ENCODE measurements at places on chromosomes 6 and 20.

- DNase-seq = no peak
Measured at GRCh38 chr6:3884007-3884745, 35.0 kb downstream of the FAM50B start.

- DNase-seq = no peak
Measured at GRCh38 chr6:103672169-103672568, 1187.5 kb downstream of the HACE1 start.

- no peak for DNase-seq
Measured at GRCh38 chr6:136762022-136762975, 30.0 kb downstream of the MAP3K5 start.

- DNase-seq = no peak
Measured at GRCh38 chr6:70998148-70998547, 41.3 kb upstream of the B3GAT2 start.

- no peak for DNase-seq
Measured at GRCh38 chr6:72952808-72953630, 272.3 kb downstream of the KHDC1L start.

GRCh38 chr20:34030456-34030855 lies 36.7 kb downstream of the RALY start:
- DNase-seq = no peak

- peak; percentile 81 for DNase-seq
Measured at GRCh38 chr6:75601304-75602245, at the start of gene SENP6. Gene SENP6, plus strand, starts transcription at chr6:75601880. Its CDS starts 645 bp downstream, at chr6:75602525.

DNA sequence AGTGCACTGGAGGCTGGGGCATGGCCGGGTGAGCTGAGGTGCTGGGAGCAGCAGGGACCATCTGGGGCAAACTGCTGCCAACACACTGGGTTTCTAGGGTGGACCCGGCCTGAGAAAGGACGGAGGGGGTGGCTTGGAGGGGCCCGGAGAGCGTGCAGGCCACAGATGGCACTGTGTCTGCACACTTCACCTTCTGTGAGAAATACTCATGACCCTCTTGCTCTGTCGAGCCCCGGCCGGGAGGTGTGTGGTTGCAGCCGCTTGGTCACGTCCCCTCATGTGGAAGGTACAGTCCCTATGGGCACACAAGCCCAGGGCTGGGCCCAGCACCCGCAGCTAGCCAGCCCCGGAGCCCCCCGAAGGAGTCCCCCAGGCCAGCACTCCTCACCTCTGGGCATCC lies 59.7 kb downstream of the RBM38 start:
- no peak for DNase-seq

- peak; percentile 59 for DNase-seq
Measured at GRCh38 chr6:3176562-3177355, 19.4 kb upstream of the TUBB2A start.

DNA sequence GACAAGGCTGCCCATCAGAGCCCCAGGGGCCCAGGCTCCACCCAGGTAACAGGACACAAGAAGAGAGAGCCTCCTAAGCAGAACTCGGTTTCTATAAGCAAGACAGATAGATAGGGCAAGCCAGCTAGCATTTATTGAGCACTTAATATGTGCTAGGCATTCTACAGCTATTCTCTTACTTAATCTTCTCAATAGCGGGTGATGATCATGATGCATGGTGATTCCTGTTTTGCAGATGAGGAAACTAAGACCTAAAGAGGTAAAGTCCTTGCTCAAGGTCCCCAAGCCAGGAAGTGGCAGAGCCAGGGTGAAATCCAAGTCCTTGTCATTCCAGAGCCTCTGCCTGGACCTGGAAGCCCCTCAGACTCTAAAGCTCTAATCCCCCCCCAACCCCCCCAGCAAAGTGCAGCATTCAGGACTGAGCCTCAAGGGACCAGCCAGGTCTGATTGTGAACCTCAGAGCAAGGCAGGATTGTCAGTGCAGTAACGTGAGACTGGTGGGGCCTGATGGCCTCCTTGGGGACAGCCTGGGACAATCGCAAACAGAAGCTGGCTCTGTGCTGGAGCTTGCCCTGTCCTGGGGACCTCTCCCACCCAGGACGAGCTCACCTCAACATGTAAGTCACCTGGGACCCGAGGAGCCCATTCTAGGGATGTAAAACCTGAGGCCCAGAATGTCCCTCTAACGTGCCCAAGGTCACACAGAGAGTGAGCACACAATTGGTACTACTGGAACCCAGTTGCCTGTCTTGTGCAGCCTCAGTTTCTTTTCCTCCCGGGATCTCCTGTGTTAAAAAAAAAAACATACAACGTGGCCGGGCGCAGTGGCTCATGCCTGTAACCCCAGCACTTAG lies 48.4 kb upstream of the PTGIS start:
- no peak for DNase-seq

GRCh38 chr20:2688041-2688591 lies 4.5 kb upstream of the EBF4 start:
- DNase-seq = peak; percentile 79

DNA sequence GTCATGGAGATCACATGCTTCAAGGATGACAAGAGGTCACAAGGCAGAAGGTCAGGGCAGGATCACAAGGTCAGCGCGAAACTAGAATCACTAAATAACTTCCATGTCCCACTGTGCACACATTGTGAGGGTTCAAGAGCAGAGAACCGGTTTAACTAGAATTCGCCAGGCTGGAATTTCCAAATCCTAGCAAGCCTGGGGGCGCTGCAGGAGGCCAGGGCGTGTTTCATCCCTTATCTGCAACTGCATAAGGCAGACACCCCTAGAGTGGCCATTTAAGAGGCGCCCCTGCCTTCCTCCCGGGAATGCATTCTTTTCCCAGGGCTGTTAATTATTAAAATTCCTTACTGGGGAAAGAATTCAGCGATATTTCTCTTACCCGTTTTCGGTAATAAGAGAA lies 40.2 kb upstream of the SLC22A1 start:
- DNase-seq = no peak

- DNase-seq = no peak
Measured at GRCh38 chr20:64100566-64100888, 6.8 kb downstream of the NPBWR2 start.

GRCh38 chr20:23658336-23658735 lies 20.6 kb upstream of the CST3 start:
- no peak for DNase-seq

DNA sequence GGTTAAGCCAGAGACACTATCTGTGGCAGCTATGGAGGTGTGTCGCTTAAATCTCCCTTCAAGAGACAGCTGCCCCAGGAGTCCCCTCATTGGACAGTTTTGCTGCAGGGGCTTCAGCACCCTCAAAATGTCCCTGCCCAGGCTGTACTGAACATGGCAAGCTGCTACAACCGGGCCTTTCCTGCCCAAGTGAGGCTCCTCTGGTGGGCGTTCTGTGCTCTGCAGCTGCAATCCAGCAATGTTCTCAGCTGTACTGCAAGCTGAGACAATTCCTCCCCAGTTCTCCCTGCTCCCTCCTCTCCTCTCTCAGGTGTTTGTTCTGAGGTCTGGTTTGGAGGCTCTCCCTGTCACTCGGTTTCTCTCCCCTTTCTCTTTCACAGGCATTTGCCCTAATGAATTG lies 190.8 kb upstream of the LAMP5 start:
- DNase-seq = no peak

DNA sequence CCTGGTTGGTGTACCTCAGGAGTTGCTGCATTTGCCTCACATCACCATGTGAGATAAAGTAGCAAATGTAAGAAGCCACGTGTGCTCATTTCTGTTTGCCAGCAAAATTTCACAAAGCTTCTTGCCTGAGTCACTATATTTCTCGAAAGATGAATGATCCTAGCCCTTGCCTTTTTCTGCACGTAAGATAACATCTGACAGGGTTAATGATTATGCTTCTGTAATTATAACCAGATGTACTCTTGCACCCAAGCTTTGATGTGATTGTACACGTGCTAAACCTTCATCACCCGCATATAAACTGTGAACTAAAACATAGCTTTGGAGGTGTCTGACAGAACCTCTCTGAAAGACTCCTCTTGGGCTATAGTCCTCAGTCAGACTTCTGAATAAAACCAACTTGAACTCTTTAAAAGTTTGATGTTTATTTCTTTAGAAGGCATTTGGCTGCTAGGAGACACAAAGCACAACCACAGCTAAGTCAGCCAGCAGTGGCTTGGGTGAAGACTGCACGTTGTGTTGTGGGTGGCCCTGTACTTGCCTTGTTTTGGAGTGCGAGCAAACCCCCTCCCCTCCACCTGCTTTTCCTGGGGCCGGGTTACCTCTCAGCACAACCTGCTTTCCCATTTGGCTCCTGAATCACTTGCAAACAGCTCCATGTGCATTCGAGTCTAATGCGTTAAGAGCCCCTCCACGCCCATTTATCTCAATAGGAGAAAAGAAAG lies 19.3 kb downstream of the PROKR2 start:
- DNase-seq = no peak

DNA sequence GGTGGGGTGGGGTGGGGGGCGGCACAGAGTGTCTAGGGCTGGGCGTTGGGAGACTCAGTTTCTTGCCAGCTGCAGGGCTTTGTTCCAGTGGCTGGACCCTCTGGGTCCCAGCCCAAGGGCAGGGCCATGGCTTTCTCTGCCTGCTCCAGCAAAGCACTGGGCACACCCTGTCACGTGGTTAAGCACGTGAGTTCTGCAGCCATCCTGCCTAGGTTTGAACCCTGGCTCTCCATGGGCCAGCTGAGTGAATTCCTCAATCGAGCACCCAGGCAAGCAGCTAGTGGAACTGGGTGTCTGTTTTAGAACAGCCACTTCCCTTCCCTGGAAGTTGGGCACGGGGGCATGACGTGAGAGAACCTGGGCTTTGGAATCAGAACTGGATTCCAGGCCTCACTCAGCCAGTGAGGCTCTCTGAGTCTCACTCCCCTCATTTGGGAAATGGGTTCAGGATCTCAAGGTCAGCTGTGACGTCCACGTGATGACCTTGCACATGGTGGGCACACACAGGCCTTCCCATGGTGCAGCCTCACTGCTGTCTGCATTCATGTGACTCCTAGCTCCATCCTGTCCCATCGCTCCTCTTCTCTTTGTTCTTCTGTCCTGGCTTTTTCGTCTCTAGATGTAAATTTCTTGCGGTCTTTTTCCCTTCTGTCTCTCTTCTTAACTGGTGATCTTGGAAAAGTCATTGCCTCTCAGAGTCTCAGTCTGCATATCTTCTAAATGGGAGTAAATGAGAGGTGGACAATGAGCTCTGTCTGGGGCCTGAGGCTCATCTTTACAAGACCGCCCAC lies 45.9 kb downstream of the NOL4L start:
- DNase-seq = no peak

DNA sequence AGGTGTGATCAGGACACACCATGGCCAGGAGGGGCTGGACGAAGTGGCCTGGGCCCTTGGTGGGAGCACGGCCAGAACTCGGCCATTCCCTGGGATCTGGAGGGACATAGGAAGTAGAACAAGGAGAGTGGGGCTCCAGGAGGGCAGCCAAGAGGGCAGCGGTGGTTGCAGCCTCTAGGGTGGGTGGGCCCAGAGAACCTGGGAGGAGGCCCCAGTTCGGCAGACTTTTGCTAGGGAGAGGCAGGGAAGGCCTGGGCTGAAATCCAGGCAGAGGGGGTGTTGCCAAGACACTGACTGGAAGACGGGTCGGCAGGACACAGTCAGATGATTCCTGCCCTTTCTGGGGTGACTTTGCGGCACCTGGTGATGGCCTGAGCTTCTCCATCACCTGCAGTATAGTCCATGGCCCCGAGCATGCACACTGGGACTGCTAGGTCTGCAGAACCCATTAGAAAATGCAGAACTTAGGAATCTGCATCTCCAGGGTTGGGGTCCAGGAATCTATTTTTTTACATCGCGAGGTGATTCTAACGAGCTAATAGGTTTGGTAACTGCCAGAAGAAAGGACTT lies 224.8 kb downstream of the SYNDIG1 start:
- DNase-seq = no peak

- no peak for DNase-seq
Measured at GRCh38 chr6:84411060-84411629, 183.7 kb upstream of the CEP162 start.

- DNase-seq = peak; percentile 77
Measured at GRCh38 chr6:32668226-32668747, 1.8 kb upstream of the HLA-DQB1 start.

- no peak for DNase-seq
Measured at GRCh38 chr6:119129148-119129967, 50.9 kb upstream of the FAM184A start.

GRCh38 chr6:30882759-30883684 lies 1.3 kb upstream of the DDR1 start:
- DNase-seq = peak; percentile 50

GRCh38 chr20:58868795-58869194 lies 16.3 kb downstream of the GNAS start:
- DNase-seq = no peak

DNA sequence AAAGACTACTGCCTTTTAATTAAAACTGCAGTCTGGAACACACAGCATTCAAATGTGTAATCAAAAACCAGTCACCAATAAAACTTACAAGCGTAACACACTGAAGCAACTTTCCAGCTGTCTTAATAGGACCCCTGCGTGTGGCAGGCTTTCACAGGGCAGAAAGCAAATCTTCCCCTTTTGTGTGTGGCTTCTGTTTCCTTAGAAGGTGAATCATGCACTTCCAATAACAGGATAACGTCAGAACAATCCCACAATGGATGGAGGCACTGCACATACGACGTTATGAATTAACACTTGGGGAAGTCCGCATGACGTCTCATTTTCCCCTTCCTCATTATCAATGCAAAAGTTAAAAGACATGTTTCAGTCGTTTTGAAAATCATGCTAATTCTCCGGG lies 44.8 kb downstream of the INSM1 start:
- no peak for DNase-seq

DNA sequence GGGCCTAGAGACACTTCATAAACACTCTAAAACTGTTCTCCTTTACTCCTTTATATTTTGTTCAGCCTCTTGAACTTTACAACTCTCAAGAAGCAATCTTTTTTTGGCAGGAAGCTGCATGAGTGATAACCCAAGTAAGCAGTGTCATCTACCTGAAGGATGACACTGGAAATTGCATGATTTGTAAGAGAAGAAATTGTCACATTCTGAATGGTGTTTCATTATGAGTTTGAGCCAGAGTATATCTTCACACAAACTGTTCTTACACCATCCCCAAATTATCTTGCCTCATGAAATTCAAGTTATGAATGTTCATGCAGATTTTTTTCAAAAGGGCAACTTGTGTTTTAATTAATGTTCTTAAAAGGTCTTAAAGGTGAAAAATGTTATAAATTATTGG lies 799.3 kb downstream of the TBC1D32 start:
- no peak for DNase-seq

Measured in CD4-positive, alpha-beta T cell treated with Interleukin-15 for 1 hour (primary cell).